Breast epithelium (tissue), 4 donors: ENCODE measurements at places on chromosomes 1 and 21. TPM values are rescaled to one million over a fixed set of nuclear protein-coding genes. Genes with fewer than 3 reads are reported as not detected.

DNA sequence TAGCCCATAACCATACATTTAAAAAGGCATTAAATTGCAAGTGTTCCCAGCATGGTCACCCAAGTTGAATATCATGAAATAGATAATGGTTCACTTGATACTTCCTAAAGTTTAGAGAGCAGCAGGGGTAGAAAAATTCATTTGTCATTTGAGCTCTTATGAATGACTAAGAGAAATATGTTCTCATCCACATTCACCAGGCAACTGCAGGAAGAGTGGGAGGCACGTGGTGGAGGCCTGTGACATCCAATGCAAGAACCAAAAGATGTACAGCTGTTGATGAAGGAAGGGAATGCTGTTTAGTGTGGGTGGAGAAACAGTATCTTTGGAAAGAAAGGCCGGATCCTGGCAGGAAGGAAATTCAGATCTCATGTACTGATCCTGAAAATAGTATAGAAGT, 473.1 kb downstream of the ADGRL2 start:
- H3K4me1 ChIP-seq: no peaks in the 10 kb centered on the region
- no peak overlapping the region for H3K27ac ChIP-seq
- no peaks in the 10 kb centered on the region for H3K36me3 ChIP-seq
- no peak overlapping the region for H3K4me3 ChIP-seq
- H3K27me3 ChIP-seq: no peaks in the 10 kb centered on the region
- no peak for DNase-seq

The VN1R5 gene
- total RNA-seq: not detected

The LIX1L gene
- total RNA-seq: 21.8 TPM

GRCh38 chr1:31382379-31382989, 9.6 kb upstream of the FABP3 start:
- no peak overlapping the region for H3K4me3 ChIP-seq
- H3K27ac ChIP-seq: no peak overlapping the region
- H3K36me3 ChIP-seq: no peaks in the 10 kb centered on the region
- no peaks in the 10 kb centered on the region for H3K4me1 ChIP-seq

DNA sequence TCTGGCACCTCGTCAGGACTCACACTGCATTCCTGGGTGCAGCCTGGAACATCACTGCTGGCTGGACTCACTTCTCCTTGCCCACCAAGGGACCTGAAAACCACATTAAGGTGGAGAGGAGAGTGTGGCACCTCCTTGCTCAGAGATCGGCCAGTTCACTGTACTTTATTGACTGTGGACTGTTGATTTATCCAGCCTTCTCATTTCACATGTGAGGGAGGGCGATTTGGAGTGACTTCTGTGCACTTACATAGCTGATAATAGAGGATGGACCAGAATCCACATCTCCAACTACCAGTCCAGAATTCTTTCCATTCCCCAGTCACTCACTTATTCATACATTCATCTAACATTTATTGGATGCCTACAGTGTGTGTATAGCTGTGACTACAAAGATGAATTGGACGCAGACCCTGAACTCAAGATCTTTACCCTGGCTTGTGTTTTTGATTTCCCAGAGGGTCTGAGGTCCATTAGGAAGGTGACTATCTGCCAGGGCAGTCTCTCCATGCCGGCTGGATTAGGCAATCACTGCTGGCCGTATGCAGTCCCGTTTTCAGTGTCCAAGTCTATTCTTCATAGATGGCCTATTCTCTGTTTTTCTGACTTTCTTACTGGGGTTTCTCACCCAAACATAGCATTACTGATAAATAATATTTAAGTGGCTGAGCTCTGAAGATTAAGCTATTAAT, 233.5 kb upstream of the SGIP1 start:
- no peaks in the 10 kb centered on the region for H3K36me3 ChIP-seq
- H3K27ac ChIP-seq: peak overlapping the region; percentile 69
- no peaks in the 10 kb centered on the region for H3K4me1 ChIP-seq
- H3K4me3 ChIP-seq: no peak overlapping the region
- DNase-seq: no peak
- no peaks in the 10 kb centered on the region for H3K27me3 ChIP-seq

GRCh38 chr1:59718989-59719360, 95.8 kb upstream of the HOOK1 start:
- DNase-seq: no peak
- H3K27ac ChIP-seq: no peak overlapping the region
- no peaks in the 10 kb centered on the region for H3K4me1 ChIP-seq
- no peak overlapping the region for H3K4me3 ChIP-seq
- no peaks in the 10 kb centered on the region for H3K36me3 ChIP-seq

GRCh38 chr1:93433407-93433961, 14.4 kb upstream of the FNBP1L start:
- H3K27ac ChIP-seq: no peak overlapping the region
- no peaks in the 10 kb centered on the region for H3K4me1 ChIP-seq
- H3K27me3 ChIP-seq: no peaks in the 10 kb centered on the region
- peak; percentile 70 for DNase-seq
- no peak overlapping the region for H3K4me3 ChIP-seq

DNA sequence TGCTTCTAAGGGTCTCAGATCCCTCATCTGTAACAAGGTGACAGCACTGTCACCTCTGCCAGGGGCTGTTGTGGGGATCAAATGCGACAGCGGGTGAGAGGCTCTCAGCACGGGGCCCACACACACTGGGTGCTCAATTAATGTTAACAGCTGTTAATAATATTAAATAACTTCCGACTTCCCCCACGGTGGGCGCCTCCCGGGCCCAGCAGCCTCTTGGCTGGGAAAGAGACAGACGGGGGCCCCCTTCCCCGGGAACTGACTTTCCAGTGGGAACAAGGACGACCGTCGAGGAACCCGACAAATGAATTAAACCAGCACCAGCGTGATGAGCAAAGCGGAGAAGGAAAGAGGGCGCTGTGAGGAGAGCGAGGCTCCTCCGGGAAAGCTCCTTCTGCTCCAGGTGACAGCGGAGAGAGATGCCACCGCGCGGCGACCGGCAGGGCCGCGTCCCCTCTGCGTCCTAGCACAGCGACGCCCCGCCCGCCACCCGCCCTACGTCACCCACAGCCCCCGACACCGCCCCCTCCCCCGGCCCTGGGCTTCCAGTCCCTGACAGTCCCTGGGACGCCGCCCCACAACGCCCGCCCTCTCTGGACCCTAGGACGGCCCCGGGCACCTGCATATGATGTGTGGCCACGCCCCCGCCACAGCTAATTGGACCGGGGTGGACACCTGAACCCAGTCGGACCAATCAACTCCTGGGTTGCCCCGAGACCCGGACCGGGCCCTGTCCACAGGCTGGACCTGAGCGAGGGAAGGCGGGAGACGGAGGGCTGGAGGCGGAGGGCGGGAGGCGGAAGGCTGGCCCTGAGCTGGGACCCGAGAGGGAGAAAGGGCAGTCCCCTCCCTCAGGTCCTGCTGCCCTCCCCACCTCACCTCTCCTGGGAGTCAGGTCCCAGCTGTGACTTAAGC, 38.2 kb downstream of the MATN1 start:
- no peaks in the 10 kb centered on the region for H3K4me1 ChIP-seq
- peaks cover 12% of the 10 kb centered on the region for H3K27me3 ChIP-seq
- no peaks in the 10 kb centered on the region for H3K36me3 ChIP-seq
- H3K4me3 ChIP-seq: peak overlapping the region; percentile 53

DNA sequence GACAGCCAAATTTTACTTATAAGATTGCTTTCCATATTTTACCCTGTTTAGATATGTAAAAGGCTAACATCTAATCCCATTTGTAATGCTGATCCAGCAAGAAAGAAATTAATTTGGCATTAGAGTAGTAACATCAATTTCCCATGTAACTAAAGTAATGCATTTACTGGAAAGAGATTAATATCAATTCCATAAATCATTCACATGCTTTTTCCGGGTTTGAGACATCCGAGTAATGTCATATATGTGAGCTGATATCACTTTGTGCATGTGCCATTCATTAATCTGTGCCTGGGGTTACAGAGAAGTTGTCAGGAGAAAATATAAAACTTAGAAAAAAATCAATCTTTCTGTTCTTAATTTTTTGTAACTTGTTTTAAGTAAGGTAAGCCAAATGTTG, 206.1 kb downstream of the AGBL4 start:
- H3K4me1 ChIP-seq: no peaks in the 10 kb centered on the region
- H3K27ac ChIP-seq: no peak overlapping the region
- H3K27me3 ChIP-seq: no peaks in the 10 kb centered on the region
- H3K36me3 ChIP-seq: no peaks in the 10 kb centered on the region
- no peak for DNase-seq
